ENCODE measurements at places on chromosomes 3 and 15.

DNA sequence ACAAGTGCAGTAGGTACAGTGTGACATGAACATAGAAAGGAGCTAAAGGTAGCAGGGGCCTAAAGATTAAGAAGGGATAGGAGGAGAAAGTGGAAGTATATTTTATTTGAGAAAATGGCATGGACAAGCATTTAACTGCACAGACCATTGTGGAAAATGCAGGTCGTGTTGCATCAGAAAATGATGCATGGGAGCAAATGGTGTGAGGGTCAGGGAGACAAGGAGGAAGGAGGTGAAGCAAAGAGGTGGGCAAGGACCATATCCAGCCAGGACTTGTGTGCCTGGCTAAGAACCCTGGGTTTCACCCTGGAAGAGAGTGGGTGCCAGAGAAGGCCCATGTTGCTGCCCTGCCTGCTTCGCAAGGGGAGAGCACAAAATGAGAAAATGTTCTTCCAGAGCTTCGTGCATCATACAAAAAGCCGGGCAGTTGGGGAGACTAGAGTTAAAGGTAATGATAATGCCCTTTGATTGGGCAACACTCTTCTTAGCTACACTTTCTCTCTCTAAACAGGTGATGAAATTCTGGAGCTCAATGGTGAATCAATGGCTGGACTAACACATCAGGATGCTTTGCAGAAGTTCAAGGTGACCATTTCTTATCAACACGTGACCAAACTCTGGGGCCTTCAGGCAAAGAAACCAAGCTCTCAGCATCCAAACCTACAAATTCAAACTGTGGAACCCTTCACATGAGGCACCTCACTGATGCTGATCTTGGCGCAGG, 45.5 kb downstream of the STARD5 start:
- DNase-seq, result no peak

GRCh38 chr3:190053919-190054672, 66.6 kb downstream of the P3H2 start:
- no peak for DNase-seq

DNA sequence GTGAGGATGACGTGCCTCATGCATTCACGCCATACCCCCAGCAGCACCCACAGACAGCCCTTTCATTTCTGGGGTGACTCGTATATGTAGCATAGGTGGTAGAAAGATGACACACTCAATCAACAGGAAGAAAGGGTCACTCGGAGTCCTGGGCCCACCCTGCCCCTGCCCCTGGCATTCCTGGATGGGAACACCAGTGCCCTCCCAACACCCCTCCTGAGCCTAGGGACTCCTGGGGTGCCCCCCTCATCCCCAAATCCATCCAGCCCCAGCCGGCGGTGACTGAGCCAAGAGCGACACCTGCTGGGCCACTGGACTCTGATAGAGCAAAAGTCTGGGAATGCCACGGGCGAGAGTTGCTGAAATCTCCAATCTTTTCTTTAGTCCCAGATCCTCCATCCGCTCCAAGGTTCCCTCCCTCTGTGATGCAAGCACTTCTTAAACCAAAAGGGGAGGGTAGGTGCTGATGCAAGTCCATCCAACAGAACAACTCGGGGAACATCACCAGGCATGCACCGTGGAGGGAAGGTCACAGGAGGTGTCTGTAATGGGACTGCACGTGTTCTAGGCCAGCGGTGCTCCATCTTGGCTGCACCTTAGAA, 31.1 kb downstream of the ACAN start:
- DNase-seq, result no peak

GRCh38 chr15:40565333-40566238, 744 bp upstream of the CCDC32 start:
- no peak for DNase-seq

- DNase-seq, result no peak
Observed at GRCh38 chr3:143165211-143165610, 45.6 kb downstream of the CHST2 start.

- DNase-seq, result no peak
Observed at GRCh38 chr3:185225080-185225479, 28.8 kb downstream of the EHHADH start.

- no peak for DNase-seq
Observed at GRCh38 chr3:53802256-53802880, 43.9 kb downstream of the CHDH start.

GRCh38 chr3:56096999-56097398, 371.3 kb downstream of the ERC2 start:
- DNase-seq, result no peak

- no peak for DNase-seq
Observed at GRCh38 chr3:148962513-148962912, 28.8 kb upstream of the GYG1 start.

DNA sequence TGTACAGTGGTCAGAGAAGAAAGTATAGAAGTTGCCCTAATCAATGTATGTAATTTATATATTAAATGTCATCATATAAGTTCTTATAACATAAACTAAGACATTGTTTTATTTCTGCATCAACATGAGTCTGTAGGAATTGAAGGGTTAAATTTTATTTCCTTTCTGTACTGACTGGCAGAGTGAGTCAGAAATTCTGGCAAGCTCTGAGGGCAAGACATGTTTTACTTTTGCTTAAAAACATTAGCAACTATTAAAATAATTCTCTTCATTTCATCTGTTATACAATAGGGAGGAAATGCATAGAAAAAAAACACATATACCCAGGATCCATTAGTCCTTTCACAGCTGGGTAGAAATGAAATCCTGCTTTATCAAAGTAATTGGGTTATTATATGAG, 171.4 kb upstream of the ALCAM start:
- DNase-seq, result no peak

DNA sequence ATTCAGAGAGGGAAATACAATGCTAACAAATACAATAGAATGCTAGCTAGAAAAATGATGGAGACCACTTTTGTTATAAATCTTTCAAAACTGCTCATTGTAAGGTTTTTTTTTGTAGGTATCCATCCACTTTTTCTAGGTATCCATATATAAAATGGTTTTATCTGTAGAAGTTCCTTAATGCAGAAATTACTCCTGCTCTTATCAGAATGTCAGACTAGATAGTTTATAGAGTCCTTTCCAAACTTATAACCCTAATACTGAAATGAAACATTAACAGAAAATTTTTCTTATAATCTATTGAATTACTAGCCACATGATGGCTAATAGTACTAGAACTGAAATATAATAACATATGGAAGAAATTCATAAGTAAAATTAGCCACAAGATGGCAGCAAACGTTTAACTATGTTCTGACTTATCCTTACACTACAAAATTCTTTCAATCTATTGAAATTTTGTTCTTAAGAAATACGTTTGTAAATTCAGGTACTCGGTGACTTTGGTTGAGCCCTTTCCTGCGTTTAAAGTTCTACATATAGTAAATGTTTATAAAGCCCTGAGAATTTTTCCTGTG, 58.5 kb downstream of the ECT2 start:
- DNase-seq, result no peak

DNA sequence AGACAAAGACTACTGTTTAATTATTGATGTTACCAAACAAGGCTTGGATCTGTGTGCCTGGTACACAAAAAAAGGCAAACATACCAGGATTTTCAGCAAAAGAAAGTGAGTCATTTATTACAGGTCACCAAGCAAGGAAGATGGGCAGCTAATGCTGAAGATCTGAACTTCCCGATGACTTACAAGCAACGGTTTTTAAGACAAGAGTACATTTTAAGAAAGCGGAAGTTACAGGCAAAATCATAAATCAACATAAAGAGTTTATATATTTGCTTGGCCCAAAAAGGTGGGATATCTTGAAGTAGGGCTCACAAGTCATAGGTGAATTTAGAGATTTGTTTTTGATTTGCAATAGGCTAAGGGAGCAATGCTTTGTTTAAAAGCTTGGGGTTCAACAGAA, 125.4 kb upstream of the SPATA16 start:
- DNase-seq, result no peak

GRCh38 chr3:157073810-157074209, 86.1 kb downstream of the CCNL1 start:
- no peak for DNase-seq

- no peak for DNase-seq
Observed at GRCh38 chr3:195696632-195697278, 24.0 kb upstream of the MUC20 start.
